ENCODE measurements at places on chromosomes 13 and 19.

DNA sequence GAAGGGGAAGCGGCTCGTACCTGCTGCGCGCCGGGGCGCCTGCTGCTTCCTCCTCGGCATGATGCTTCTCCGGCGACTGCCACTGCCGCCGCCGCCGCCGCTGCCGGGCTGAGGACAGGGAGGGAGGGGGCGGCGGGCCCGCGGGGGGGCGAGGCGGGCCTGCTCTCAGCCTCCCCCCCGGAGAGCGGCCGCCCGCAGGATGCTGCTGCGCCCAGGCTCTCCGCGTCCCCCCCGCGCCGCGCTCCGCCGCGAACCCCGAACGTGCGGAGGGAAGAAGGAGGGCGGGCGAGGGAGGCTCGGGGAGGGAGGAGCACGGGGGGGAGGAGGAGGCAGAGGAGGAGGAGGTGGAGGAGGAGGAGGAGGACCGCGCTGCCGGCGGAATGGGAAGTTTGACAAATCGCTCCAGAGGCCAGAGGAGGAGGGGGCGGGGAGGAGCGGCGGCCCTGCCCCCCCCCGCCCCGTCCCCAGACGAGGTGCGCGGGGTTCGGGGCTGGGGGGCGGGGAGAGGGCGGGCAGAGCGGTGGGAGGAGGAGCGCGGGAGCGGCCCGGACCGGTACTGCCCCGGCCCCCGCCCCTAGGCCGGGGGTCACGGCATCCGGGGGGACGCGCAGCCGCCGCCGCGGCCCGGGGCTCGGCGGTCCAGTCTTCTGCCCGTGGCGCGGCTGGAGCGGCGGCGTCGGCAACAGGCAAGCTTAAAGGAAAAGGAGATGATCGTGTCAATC, at the start of gene TSHZ3:
TSHZ3 (minus strand) TSS at position 277 of the 722 bp plus-strand sequence; CDS start at position 60, 217 bp downstream.
- peaks cover 17% of the 10 kb centered on the region for H3K4me1 ChIP-seq
- no peaks in the 10 kb centered on the region for H3K27me3 ChIP-seq
- peak within 1 kb of the TSS; percentile 41 for H3K27ac ChIP-seq
- H3K4me3 ChIP-seq = peak within 1 kb of the TSS; percentile 85
- peak; percentile 96 for DNase-seq
- H3K36me3 ChIP-seq = peaks cover 8% of the 10 kb centered on the region

GRCh38 chr19:33804021-33804799, 7.5 kb downstream of the KCTD15 start:
- H3K4me3 ChIP-seq = no peak overlapping the region
- peaks cover 16% of the 10 kb centered on the region for H3K36me3 ChIP-seq
- no peaks in the 10 kb centered on the region for H3K27me3 ChIP-seq
- H3K27ac ChIP-seq = no peak overlapping the region

GRCh38 chr13:100666124-100666523, 8.5 kb downstream of the TMTC4 start:
- no peak overlapping the region for H3K27ac ChIP-seq
- no peak for DNase-seq
- H3K27me3 ChIP-seq = no peaks in the 10 kb centered on the region
- no peak overlapping the region for H3K4me3 ChIP-seq
- peaks cover 13% of the 10 kb centered on the region for H3K36me3 ChIP-seq

DNA sequence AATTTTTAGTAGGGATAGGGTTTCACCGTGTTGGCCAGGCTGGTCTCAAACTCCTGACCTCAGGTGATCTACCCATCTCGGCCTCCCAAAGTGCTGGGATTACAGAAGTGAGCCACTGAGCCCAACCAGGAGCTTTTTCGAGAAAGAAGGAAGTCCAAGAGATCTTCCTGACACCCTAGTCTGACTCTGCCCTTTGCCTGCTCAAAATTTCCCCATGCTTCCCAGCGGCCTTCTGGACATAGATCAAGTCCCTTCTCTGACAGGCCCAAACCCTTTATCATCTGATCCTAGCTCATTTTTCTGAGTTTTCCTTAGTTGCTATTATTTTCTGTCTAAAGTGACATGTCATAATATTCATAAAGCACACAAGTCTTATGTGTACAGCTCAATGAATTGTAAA, 1.5 kb upstream of the BAX start:
- no peak for DNase-seq
- peaks cover 17% of the 10 kb centered on the region for H3K4me1 ChIP-seq
- peaks cover 18% of the 10 kb centered on the region for H3K36me3 ChIP-seq

DNA sequence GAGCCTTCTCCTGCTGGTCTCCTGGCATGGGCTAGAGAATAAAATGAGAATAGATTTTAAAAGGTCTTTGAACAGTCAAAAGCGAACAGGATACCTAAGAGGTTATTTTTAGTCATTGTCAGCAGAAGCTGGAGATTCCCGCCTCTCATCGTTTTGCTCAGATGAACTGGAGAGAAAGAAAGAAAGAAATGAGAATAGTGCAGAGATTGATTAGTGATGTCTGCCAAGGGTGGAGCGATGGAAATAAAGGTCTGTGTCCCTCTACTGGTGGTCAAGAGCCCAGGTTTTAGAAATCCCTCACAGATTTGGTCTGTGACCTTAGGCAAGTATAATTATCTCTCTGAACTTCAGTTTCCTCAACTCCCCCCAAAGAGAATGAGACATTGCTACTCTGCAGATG, 5.3 kb downstream of the NCAN start:
- peaks cover 15% of the 10 kb centered on the region for H3K27me3 ChIP-seq
- no peaks in the 10 kb centered on the region for H3K36me3 ChIP-seq
- no peaks in the 10 kb centered on the region for H3K4me1 ChIP-seq
- no peak overlapping the region for H3K4me3 ChIP-seq

- H3K4me1 ChIP-seq = peaks cover 5% of the 10 kb centered on the region
- no peak overlapping the region for H3K4me3 ChIP-seq
- H3K27ac ChIP-seq = no peak overlapping the region
These were observed 6.8 kb upstream of the UBE2L5 start for GRCh38 chr13:30415430-30416030.

DNA sequence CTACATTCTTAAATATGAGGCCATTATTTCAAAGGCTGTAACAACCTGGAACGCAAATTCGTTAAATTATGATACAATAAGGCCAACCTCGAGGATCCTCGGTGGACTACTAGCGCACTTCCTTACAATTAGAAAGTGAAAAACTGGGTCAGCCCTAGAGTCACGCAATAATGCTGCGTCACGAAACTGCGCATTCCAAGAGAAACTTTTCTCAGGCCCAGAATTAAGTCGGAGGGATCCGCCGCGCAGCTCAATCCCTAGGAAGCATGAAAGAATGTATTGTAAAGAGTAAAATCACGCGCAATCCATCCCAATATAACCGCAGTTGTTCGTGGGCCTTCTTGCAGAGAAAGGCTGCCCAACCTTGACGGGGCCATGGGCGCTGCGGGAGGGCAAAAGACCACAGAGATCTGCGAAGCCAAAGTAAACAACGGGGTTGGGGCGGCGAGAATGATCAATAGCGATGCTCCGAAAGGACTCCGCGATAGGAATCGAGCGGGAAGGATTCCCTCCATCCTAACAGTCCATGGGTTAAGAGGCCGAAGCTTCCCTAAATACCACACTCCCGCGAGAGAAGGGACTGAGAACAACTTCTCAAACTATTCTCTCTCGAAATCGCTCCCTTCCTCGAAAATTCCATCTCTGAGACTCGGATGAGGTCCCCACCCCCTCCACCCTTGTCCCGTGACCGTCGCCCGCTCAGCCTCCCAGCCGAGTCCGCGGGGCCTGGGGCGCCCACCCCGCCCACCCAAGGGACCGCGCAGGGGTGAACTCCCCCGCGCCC, 564 bp downstream of the SPART start:
- peaks cover 22% of the 10 kb centered on the region for H3K4me1 ChIP-seq
- peak overlapping the region; percentile 99 for H3K27ac ChIP-seq
- peak; percentile 62 for DNase-seq
- no peaks in the 10 kb centered on the region for H3K27me3 ChIP-seq
- no peaks in the 10 kb centered on the region for H3K36me3 ChIP-seq

DNA sequence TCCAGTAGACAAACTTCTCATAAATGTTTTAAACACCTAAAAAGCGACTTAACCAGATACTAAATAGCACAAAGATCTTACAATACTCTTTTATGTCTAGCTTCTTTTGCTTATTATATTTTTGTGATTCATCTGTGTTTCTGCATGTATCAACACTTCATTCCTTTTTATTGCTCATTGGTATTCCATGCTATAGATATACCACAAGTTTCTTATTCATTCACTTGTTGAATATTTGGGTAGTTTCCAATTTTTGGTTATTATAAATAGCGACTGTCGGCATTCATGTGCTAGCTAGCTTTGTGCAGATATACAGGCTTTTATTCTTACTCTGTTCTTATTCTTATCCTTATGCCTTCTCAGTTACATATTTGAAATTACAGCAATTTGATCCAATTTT, 50.0 kb upstream of the RGCC start:
- H3K4me3 ChIP-seq = no peak overlapping the region
- H3K36me3 ChIP-seq = no peaks in the 10 kb centered on the region
- H3K27ac ChIP-seq = no peak overlapping the region
- peaks cover 5% of the 10 kb centered on the region for H3K27me3 ChIP-seq
- DNase-seq = no peak
